ENCODE measurements at places on chromosomes 13 and 19. TPM values are rescaled to one million over a fixed set of nuclear protein-coding genes. Genes with fewer than 3 reads are reported as not detected.

Gene GARIN5A
- total RNA-seq, result 1.2 TPM

Gene C13orf42
- not detected for total RNA-seq

Gene CAPN12
- not detected for total RNA-seq

Gene RASGRP4
- 1.2 TPM for total RNA-seq

Gene UBE2L5
- not detected for total RNA-seq

Gene ATP7B
- total RNA-seq, result 4.9 TPM

Gene MIA
- total RNA-seq, result 1.1 TPM

Data from left ventricle myocardium superior (tissue), 1 donor.